ENCODE measurements at places on chromosomes 16 and 17.
A peak's percentile ranks its signal among the peaks of the same experiment; 100 is the strongest.

- peak; percentile 36 for DNase-seq
These were observed 767 bp downstream of the SYNGR2 start for GRCh38 chr17:78168903-78169793.

DNA sequence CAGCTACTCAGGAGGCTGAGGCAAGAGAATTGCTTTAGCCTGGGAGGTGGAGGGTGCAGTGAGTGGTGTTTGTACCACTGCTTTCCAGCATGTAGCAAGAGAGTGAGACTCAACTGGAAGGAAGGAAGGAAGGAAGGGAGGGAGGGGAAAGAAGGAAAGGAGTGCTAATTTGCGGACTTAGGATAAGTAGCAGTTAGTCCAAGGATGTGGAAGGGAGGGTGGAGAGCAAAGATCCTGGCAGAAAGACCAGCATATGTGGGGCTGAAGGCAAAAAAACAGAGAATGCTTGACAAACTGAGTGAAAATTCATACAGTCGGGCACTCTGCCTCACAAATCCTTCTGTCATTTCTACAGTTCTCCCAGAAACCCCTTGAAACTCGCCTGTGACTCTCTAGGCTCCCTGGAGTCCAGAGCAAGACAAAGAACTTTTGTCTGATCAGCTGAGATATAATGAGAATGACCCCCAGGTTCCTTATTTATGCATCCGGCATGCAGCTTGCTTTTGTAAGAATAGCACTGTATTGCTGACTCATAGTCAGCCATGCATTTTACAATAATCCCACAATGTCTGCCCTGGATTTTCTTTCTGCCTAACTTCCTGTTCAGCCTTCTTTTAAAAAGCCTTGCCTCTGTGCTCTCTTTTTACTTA lies 31.5 kb downstream of the CDK5RAP3 start:
- DNase-seq = no peak

DNA sequence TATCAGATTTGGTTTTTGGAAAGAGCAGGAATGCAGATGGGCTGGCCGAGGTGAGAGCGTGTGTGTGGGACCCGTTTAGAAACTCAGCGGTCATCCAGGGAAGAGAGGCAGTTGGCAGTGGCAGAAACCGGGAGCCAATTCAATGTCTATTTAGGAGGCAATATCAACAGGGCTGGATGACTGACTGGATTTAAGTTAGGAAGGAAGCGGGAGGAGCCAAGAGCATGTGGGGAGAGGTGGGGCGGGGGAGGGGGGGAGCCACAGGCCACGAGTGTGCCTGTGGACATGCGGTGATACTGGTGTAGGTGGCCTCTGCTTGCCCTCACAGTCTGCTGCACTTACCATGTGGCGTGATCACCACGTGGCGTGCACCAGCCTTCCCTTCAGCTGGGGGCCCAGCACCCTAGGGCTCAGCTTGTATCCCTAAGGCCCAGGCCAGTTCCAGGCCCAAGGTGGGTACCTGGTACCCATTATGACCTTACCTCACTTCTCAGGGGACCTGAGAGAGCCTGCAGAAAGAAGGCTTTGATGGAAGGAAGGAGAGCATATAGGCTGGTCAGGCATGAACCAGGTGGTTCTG lies 10.8 kb upstream of the TPPP3 start:
- no peak for DNase-seq

- no peak for DNase-seq
These were observed 32.7 kb upstream of the PIK3R6 start for GRCh38 chr17:8900207-8900606.

DNA sequence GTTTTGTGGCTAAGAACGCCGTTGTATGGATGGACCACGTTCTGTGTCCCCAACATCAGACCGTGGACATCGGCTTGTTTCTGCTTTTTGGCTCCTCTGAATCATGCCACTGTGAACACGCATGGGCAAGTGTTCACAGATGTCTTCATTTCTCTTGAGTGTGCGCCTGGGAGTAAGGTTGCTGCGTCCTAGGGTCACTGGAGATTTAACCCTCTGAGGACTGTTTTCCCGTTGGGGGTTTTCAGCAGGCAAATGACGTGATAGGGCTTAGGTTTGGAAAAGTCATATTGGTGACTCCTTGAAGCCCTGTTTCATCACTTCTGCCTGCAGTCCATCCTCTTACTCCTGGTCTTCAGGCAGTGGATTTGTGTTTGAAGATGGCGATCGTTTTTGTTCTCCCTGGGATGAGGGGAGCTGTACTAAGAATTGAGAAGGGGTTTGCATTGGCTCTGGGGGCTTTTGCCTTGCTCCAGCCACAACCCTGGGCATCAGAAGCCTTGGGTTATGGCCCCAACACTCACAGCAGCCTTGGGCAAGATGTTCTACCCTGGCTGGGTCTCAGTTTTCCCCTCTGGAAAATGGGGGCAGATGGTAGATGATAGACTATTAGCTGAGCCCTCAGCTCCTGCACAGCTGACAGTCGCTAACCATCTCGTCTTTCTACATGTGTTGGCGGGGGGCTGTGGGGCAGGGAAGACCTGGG lies 67.2 kb upstream of the CIBAR2 start:
- no peak for DNase-seq

GRCh38 chr16:52558448-52558847 lies 11.5 kb upstream of the TOX3 start:
- no peak for DNase-seq

DNA sequence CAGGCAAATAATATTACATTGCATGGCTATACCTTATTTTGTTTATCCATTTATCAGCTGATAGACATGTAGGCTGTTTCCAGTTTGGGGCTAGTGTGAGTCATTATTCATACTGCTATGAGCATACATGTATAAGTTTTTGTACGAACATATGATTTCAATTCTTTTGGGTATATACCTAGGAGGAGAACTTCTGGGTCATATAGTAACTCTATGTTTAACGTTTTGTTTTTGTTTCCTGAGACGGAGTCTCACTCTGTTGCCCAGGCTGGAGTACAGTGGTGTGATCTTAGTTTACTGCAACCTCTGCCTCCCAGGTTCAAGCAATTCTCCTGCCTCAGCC lies 2.4 kb upstream of the ITGAL start:
- no peak for DNase-seq

- no peak for DNase-seq
These were observed 4.9 kb downstream of the STARD3 start for GRCh38 chr17:39641883-39642282.

Data from CD4-positive, alpha-beta memory T cell (primary cell).